ENCODE measurements at places on chromosomes 16 and 17.

DNA sequence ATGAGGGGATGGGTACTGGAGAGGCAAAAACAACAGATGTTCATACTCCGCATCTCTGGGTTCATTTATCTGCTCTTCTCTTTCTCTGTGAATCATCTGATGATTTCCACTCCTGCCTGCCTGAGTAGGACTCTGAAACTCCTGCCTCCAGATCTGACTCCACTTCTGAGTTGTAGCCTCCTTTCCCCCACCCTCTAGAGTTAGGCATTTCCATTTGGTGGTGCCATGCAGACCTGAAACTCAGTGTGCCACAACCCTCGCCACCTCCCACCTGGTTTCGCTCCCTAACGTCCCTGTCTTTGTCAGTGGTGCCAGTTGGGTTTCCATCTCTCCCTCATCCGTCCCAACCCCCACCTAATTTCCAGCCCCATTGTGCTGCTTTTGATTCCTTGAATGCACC lies 126.2 kb downstream of the PRKCB start:
- DNase-seq = no peak

- DNase-seq = no peak
Measured at GRCh38 chr16:10812312-10813098, 6.1 kb downstream of the TVP23A start.

GRCh38 chr16:11005611-11005975 lies 61.2 kb downstream of the CLEC16A start:
- no peak for DNase-seq

DNA sequence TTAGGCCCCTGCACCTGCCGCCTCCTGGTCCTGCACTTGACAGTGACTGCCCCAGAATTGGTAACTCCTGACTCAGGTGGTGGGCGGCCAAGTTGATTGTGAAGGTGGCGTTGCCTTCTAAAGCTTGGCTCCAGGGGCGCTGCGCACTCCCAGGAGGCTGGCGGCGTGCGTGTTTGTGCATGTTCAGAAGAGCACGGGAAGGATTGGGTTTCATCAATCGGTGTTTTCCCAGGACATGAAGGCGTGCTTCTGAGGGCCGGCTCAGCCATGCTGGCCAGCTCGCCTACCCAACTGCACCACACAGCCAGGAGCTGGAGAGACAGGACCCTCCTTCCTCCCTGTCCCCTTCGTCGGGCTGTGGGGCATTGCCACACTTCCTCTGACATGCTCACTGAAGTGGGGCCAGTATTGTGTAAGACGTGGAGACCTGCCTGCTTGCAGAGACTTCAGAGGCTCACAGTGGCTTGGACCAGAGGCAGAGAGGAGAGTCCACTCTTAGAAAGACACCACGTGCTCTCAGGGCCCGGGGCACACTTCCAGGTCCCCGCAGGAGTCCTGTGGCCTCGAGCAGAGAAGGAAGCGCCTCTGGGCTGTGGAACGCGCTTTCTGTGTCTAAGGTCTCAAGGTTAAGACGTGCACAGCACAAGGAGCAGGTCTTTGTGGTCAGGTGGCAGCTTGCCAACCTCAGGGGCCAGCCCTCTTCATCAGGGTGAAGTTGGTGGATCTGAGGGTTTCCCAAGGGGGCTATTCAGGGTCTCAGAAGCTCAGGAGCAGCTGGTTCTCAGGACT lies 2.8 kb downstream of the RAB40C start:
- no peak for DNase-seq

GRCh38 chr16:69064124-69064763 lies 41.2 kb upstream of the HAS3 start:
- no peak for DNase-seq

- no peak for DNase-seq
Measured at GRCh38 chr17:83195330-83196023, 116.1 kb downstream of the METRNL start.

GRCh38 chr16:12323007-12323758 lies 346.6 kb downstream of the SNX29 start:
- DNase-seq = no peak

DNA sequence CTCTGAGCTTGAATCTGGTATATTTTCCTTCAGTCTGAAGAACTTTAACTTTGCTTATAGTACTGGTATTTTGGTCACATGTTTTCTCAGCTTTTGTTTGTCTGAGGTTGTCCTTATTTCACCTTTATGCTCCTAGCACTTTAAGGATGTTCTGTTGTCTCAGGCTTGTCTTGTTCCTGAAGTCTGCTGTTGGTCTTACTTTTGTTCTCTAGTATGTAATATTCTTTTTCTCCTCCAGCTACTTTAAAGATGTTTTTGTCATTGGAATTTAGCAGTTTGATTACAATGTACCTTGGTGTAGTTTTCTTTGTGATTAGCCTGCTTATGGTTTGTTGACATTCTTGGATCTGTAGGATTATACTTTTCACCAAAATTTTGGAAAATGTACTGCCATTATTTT lies 23.6 kb downstream of the RPTOR start:
- DNase-seq = no peak

- no peak for DNase-seq
Measured at GRCh38 chr17:58248955-58249269, 10.5 kb downstream of the LPO start.

- no peak for DNase-seq
Measured at GRCh38 chr16:72963533-72964315, 84.2 kb downstream of the ZFHX3 start.

DNA sequence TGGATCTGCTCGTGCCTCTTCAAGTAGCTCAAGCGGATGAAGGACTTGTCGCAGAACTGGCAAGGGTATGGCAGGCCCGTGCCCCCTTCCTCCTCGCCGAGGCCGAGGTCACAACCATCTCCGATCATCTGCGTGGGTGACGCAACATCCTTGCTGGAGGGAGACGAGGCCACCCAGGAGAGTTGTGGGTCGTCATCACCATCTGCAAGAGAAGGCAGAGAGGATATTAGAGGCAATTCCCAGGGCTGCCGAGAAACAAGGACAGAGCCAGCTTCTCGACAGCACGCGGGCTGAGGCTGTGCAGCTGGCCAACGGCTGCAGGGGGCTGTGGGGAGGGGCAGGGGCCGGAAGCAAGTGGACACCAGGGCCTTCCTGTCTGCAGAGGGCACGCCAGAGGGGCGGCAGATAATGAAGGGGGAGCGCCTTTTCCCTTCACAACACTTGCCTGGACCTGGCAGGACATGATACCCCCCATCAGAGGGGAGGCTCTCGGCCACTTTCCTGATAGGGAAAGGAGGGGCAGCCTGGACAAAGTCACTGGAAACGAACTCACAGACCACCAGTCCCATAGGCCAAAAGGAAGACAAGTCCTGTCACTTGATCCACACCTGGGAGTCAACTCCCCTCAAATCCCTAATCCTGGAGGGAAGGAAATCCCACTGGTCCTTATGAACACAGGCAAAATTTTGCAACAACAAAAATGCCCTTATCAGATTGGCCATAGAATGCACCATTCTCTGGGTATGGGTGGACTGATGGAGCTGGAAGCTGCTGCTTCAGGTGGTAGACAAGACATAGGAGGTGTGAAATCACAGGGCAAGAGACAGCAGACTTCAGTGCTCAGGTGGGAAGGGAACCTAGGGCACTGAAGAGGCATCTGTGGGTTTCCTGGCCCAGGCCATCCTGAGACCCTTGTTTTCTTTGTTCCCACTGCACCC lies 217.0 kb downstream of the ZNF423 start:
- no peak for DNase-seq

DNA sequence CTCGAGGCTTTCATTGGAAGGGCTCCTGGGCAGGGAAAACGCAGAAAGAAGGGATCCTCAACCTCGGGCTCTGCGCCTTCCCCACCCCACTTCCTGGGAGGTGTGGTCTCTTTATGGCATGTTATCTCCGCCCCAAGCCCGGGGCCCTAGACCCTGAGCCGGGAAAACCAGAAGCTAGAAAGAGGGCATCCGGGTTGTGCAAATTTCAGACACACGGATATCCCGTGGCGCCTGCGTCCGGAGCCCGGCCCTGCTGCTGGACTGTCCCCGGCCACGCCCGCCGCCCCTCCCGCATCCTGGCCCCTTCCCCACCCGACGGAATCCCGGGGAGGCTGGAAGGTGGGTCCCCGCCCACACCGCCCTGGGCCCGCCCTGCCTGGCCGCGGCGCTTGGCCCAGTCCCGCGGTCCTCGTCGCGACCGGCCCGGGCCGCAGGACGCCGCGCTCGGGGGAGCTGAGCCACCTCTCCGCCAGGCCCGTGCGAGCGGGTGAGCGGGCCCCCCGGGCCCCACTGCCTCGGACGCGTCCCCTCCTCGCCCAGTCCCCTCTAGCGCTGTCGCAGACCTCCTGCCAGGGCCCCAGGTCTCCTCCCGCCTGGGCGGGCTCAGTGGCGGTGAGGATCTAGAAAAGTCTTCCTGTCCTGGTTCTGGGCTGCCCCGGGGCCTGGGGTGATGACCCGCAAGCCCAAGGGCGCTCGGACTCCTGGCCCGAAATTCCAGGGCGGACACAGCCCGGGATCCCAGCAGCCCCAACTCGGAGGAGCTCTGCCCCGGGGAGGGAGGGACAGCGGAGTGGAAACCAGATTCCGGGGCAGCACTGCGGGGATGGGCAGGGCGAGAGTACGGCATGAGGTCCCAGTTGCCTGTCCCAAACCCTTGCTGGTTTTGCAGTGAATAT lies at the start of gene SLC16A5:
Gene SLC16A5 (plus strand): TSS at position 397 of the 896 bp plus-strand sequence. CDS start 5,683 bp downstream, outside the sequence.
- DNase-seq = no peak

GRCh38 chr16:86224126-86224525 lies 286.2 kb upstream of the FOXF1 start:
- no peak for DNase-seq

GRCh38 chr17:57178839-57179238 lies 77.5 kb upstream of the MSI2 start:
- no peak for DNase-seq

DNA sequence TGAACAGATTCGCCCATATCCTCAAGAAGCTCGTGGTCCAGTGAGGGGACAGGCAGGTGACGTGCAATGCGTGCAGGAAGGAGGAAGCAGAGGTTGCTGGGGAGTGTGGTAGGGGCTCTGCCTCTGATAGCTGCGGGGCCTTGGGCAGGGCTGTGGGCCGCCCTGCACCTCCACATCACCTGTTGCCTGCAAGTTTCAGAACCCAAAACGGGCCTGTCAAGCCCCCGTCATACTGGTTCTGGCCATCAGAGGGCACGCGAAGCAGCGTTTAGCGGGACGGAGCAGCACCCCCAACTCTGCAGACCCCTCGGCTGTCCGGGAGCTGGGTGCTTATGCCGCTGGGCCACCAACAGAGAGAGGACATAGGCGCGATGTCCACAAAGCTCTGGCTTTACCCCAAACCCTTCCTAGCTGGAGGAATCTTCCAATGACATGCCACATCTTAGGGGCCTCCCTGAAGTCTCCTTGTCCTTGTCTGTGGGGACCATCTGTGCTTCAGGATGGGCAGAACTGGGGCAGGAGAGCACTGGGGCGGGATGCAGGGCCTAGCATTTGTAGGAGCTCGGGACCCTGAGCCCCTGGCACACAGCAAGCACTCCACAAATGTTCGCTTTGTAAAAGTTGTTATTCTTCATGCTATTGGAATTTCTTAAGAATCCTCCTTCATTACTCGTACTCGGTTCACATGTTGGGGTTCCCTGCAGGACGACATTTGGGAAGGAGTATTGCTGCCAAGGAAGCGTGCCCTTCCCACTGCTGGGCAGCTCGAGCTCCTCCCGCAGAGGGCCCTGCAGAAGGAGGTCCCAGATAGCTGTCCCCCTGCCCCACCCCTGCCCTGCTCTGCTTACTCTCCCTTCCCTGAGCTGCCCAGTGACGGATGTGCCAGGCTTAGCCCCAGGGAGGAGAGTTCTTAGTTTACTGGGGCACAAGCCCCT lies 64.3 kb downstream of the CNGB1 start:
- no peak for DNase-seq

DNA sequence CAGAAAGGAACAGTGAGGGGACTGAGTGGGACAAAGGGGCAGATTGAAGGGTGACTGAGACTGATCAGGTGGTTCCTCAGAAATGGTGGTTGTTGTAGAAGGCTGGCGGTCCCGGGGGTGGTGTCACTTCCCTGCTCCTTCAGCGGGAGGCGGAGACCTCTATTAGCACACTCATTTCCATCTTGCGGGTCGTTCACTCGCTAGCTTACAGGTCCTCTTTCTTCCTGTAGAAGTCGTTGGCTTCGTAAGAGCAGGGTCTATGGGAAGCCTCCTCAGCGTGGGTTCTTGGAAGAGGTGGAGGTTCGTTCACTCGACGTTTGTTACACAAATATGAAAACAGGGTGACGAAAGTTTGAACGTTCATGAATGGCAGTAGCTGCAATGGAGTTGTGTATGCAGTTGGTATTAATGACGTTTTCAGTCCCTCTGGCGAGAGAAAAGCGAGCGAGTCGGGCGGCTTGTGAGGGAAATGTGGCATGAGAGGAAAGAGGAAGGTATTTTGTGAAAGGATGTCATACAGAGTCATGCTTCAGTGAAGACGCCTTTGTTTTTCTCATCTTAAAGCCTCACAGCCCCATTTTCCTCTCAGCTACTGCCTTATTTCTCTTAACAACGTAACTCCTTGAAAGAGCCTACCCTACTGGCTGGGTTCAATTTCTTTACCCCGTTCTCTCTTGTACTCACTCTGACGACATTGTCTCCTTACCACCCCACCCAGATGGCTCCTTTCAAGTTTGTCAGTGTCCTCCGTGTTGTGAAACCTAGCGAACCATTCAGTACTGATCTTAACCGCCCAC lies 667 bp downstream of the EFCAB13 start:
- peak; percentile 5 for DNase-seq

DNA sequence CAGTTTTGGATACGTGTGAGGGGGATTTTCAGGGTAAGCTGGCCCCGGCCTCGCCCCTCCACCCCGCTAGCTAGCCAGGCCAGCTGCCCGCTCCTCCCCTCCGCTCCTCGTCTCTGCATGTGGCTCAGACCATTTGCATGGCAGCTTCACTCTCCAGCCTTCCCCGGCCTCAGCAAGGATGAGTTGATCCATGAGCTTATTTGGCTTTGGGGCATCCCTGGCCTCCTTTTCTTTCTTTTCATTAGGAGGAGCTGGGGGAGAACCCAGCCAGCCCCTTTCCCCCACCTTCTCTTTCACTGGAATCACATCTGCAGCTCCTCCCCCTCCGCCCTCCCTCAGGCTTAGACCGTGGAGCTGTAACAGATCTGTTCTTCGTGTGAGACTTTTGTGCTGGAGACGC lies 30.7 kb downstream of the ELAC2 start:
- no peak for DNase-seq

DNA sequence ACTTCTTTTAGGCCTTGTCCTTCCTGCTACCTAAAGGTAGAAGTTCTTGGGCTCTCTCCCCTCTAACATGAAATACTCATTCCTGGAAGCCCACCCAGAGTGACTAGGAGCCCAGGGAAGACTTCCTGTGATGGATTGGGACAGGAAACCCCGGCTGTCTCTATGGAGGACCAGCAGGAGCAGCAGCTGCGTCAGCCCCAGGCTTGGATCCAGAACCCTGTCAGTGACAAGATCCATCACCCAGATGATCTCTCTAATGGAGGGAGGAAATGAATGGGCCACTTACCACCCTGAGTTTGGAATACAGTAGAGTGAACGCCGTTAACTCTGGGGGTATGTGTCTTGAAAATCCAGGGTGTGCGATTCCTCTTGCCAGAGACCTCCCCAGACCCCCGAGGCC lies 195.7 kb upstream of the WSCD1 start:
- no peak for DNase-seq
